ENCODE measurements at places on chromosomes 11 and 22. TPM values are rescaled to one million over a fixed set of nuclear protein-coding genes. Genes with fewer than 3 reads are reported as not detected.
A peak's percentile ranks its signal among the peaks of the same experiment; 100 is the strongest.

DNA sequence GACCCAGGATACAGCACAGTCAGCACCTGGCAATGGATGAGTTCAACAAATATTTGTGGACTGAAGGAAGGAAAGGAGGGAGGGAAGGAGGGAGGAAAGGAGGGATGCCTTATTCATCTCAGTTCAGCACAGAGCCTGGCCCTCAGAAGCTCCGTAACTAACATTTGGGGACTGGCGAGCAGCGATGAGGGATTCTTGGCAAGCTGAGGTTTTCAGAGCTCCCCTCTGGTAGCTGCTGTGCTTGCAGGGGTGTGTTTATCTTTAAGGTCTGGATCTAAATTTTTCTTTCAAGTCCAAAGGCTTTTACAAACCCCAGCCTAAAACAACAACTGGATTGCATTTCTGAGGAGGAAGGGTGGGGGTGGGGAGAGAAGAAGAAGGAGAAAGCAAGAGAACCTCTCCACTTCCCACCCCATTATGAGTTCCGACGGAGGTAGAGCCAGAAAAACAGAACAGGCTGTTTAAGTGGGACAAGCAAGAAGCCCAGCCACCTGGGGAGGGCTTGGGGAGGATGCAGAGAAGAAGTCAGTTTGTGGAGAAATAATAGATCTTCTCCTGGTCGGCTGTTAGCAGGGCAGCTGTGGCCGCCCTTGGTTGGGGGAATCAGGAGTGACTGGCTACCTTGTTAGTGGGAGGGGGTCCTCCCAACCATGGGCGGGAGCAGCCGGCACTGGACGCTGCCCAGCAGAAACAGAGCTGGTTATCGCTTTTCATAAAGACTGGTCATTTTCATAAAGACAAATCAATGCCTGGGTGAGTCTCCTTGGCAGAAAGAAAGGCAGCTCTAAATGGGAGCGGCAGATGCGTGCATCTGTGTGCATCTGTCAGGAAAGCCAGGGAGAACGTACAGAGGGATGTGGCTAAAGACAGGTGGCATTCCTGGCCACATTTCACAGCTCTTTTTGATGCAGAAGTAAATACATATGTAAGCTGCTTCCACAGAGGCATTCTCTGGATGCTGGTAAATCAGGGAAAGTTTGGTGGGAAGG lies 78.0 kb downstream of the TSPAN18 start:
- H3K36me3 ChIP-seq, result no peaks in the 10 kb centered on the region
- H3K4me3 ChIP-seq, result no peak overlapping the region
- peak overlapping the region; percentile 4 for H3K27ac ChIP-seq

DNA sequence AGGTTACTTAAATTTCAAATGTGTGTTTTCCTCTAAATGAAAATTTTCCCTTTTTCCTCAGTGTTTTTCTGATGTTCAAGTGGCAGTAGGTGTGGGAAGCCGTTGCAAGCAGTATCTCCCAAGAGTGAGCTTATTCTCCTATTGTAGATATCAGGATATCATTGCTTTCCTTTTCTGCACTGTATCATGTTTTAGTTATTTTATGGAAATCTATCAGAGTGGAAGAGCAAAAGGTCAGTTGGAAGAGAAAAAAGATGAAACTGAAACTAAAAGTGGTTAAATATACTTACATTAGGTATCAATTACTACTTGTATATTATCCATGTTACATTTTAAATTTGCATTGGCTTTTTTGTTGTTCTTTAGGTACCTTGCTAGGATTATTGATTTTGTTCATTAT lies 57.0 kb downstream of the PDE3B start:
- H3K4me3 ChIP-seq, result no peak overlapping the region
- no peak for DNase-seq
- no peaks in the 10 kb centered on the region for H3K4me1 ChIP-seq
- no peaks in the 10 kb centered on the region for H3K36me3 ChIP-seq

DNA sequence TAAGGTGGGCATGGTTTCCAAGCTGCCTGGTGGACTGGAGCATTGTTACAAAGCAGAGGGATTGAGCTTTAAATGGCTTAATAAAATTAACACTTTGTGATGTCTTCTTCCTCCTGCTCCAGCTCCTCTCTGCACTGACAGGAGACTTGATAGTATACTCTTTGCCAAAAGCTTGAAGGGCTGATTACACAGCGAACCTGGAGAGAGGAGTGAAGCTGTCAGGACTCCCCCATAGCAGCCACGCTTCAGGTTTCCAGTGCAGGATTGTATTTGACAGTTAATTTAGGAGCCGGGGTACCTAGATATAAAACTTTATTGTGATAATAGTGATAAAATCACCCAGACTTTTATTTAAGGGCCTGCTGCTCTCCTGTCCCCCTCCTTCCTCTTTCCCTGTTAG lies 50.0 kb downstream of the TRIM44 start:
- H3K27ac ChIP-seq, result no peak overlapping the region
- no peak for DNase-seq
- no peaks in the 10 kb centered on the region for H3K36me3 ChIP-seq
- no peaks in the 10 kb centered on the region for H3K27me3 ChIP-seq
- H3K4me3 ChIP-seq, result no peak overlapping the region

GRCh38 chr11:26571861-26572654 lies at the start of gene MUC15:
MUC15 (minus strand) TSS chr11:26572263; CDS start chr11:26567094, 5,169 bp downstream.
- H3K27me3 ChIP-seq, result no peaks in the 10 kb centered on the region
- no peak within 1 kb of the TSS for H3K27ac ChIP-seq
- no peak within 1 kb of the TSS for H3K4me3 ChIP-seq
- H3K4me1 ChIP-seq, result no peaks in the 10 kb centered on the region
- DNase-seq, result no peak

DNA sequence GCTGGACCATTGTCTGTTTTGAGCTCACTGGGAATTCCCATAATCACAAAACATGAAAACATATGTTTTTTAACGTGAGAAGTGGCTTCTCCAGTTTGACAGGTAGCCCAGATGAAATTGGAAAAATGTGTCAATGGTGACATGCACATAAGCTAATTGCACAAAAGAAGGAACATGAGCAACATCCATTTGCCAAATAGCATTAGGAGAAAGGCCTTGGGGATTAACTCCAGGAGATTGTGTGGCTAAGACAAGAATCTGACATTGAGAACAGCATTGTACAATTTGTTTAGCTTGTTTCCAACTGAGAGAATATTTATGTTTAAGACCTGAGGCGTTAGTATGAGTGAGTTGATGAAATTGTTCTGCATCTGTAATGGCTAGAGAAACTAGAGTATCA lies 147.0 kb upstream of the API5 start:
- no peak for DNase-seq
- no peaks in the 10 kb centered on the region for H3K4me1 ChIP-seq
- H3K4me3 ChIP-seq, result no peak overlapping the region
- H3K27ac ChIP-seq, result no peak overlapping the region
- H3K27me3 ChIP-seq, result no peaks in the 10 kb centered on the region

DNA sequence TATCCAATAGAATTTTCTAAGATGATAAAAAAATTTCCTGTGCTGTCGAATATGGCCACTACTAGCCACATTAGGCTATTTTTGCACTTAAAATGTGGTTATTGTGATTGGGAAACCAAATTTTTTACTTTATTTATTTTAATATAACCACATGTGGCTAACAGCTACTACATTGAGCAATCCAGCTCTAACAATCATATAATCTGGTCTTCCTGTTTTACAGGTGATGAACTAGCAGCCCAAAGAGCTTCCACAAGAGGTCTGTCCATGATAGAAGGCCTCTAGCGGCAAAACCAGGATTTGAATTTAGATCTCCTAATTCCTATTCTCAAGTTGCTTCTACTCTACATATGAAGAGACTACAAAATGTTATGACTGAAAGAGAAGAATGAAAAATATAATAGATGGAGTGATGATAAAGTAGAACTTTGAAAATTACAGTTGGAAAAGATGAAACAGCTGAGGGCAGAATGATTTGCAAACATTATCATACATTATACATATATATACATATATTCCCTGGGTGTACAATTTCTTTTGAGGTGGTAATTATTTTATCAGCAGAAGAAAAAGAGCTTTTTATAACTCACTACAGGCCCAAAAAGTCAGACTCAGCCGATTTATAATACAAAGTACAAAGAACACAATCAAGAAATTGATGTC lies 363.5 kb upstream of the PITPNB start:
- no peak overlapping the region for H3K4me3 ChIP-seq
- no peak overlapping the region for H3K27ac ChIP-seq

DNA sequence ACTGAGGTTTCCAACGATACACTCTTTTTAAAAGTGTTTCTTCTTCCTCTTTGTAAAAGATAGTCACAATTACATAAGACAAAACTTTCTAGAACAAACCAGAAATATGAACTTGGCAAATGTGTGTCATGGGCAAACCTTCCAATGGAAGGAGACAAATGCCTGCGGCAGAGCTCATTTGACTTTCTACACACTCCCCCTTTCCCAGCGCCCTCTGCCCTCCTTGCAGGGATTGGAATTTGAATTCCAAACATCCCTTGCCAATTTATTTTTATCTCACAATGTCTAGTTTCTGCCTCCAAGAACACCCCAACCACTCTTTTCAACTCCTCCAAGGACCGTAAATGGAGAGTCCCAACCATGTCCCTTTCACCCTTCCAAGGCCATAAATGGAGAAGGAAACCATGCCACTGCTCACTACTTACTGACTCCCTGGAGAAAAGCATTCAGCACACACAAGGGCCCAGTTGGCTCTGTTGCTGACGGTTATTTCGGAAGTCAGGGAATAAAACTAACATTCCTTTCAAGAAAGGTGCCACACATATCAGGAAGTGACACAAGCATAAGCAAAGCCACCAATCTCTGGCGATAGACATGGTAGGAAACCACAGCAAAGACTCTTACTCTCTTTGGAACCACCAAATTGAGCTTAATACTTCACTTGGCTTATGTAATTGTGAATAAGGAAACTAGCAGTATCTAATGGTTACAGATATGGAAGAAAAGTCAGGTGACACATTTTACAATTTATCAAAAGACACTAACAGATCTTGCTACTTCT lies 15.0 kb upstream of the ESAM start:
- no peak overlapping the region for H3K4me3 ChIP-seq
- peak overlapping the region; percentile 41 for H3K27ac ChIP-seq
- no peaks in the 10 kb centered on the region for H3K27me3 ChIP-seq
- H3K4me1 ChIP-seq, result no peaks in the 10 kb centered on the region
- no peak for DNase-seq

- H3K27me3 ChIP-seq, result no peaks in the 10 kb centered on the region
- H3K4me1 ChIP-seq, result no peaks in the 10 kb centered on the region
- no peaks in the 10 kb centered on the region for H3K36me3 ChIP-seq
- no peak for DNase-seq
These were observed 572.6 kb downstream of the OPCML start for GRCh38 chr11:132959693-132960092.

GRCh38 chr11:131823772-131824171 lies 453.4 kb downstream of the NTM start:
- DNase-seq, result no peak
- no peak overlapping the region for H3K4me3 ChIP-seq
- H3K27ac ChIP-seq, result no peak overlapping the region
- no peaks in the 10 kb centered on the region for H3K4me1 ChIP-seq
- H3K27me3 ChIP-seq, result no peaks in the 10 kb centered on the region
- no peaks in the 10 kb centered on the region for H3K36me3 ChIP-seq

GRCh38 chr22:44151676-44152075 lies 29.0 kb upstream of the PARVG start:
- no peaks in the 10 kb centered on the region for H3K27me3 ChIP-seq
- DNase-seq, result no peak
- no peak overlapping the region for H3K4me3 ChIP-seq

GRCh38 chr11:86101493-86101892 lies 32.6 kb upstream of the PICALM start:
- no peaks in the 10 kb centered on the region for H3K27me3 ChIP-seq
- H3K4me3 ChIP-seq, result no peak overlapping the region

DNA sequence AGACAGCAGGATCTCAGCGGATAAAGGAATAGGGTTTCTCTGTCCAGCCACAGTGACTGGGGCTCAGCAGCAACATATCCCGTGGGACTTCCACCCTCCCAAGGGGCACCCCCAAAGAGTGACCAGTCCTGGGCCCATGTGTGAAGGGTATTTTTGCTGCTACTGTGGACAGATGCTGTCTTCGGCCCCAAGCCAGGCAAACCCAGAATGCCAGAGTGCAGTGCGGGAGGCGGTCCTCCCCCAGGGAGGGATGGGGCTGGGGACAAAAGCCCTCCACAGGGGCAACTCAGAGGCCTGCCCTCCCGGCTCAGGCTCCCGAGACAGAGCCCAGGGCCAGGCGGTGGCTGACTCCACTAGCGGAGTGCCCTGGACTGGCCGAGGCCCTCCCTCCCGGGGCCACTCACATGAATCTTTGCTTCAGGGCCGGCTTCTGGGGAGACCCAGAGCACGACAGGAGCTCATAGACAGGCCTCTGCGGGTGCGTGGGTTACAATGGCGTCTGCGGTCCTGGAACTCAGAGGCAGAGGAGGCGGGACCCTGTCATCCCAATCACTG lies 34.7 kb upstream of the WNT7B start:
- no peaks in the 10 kb centered on the region for H3K36me3 ChIP-seq
- no peak overlapping the region for H3K4me3 ChIP-seq
- no peak for DNase-seq
- H3K4me1 ChIP-seq, result peaks cover 14% of the 10 kb centered on the region

NOX4 gene
- 125 TPM for total RNA-seq

KDM4E gene
- total RNA-seq, result not detected

CD3G gene
- not detected for total RNA-seq

OR51B5 gene
- total RNA-seq, result not detected

TBX1 gene
- not detected for total RNA-seq

MUC2 gene
- 0.11 TPM for total RNA-seq

MB gene
- total RNA-seq, result not detected

APOA5 gene
- not detected for total RNA-seq
